ENCODE measurements at places on chromosomes 5 and 9. TPM values are rescaled to one million over a fixed set of nuclear protein-coding genes. Genes with fewer than 3 reads are reported as not detected.

ACSL6 gene
- under 0.01 TPM for total RNA-seq

CRB2 gene
- not detected for total RNA-seq

OTULINL gene
- total RNA-seq = 19.9 TPM

PPIC gene
- 37.5 TPM for total RNA-seq

SNX18 gene
- total RNA-seq = 21.6 TPM

PCDHGB4 gene
- total RNA-seq = 4.6 TPM
